CD4-positive, alpha-beta memory T cell (primary cell): ENCODE measurements at places on chromosomes 1 and 21.

GRCh38 chr1:54940042-54940441 lies 40.4 kb upstream of the TMEM61 start:
- no peak for DNase-seq

DNA sequence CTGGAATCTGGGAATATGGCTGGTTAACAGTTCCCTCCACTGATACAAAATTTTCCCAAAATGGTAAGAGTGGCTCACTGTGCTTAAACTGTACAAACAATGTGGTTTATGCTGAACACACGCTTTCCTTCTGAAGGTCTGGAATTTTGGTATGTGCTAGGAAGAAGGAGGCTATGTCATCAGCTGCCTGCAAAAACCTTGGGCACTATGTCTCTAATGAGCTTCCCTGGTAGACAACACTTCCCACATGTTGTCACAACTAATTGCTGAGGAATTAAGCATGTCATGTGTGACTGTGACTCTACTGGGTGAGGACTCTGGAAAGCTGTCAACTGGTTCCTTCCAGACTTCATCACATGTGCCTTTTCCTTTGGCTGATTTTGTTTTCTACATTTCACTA lies 29.2 kb downstream of the IPP start:
- DNase-seq: no peak

- no peak for DNase-seq
These were observed 75.5 kb downstream of the NAV1 start for GRCh38 chr1:201614262-201615015.

DNA sequence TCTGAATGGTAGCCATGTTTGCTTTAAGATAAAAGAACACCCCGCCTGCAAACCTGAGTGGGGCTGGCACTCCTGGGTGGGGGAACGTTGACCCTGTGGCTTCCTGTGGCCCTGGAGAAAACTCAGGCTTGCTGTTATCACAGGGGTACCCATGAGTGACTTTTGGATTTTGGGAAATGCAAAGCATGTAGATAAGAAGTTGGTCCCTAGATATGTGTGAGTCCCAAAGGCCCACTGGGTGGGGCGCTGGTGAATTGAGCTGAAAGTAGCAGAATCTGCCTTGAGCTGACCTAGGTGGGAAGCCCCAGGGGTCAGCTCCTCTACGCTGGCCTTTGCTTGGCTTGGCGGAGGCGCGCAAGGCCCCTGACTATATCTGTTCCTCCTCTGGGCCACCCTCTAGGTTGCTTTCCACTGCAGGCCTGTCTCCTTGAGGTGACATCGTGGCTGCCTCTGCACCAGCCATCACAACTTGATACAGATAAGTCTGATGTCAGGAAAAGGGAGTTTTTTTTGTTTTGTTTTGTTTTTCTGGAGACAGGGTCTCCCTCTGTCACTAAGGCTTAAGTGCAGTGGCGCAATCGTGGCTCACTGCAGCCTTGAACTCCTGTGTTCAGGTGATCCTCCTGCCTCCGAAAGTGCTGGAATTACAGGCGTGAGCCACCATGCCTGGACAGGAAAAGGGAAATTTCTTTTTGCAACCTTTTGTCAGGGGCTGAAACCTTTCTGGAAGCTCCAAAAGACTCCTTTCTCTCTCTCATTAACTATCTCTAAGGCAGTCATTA lies 72.2 kb downstream of the AGPAT3 start:
- no peak for DNase-seq

GRCh38 chr1:20735581-20736111 lies 3.1 kb upstream of the SH2D5 start:
- no peak for DNase-seq

DNA sequence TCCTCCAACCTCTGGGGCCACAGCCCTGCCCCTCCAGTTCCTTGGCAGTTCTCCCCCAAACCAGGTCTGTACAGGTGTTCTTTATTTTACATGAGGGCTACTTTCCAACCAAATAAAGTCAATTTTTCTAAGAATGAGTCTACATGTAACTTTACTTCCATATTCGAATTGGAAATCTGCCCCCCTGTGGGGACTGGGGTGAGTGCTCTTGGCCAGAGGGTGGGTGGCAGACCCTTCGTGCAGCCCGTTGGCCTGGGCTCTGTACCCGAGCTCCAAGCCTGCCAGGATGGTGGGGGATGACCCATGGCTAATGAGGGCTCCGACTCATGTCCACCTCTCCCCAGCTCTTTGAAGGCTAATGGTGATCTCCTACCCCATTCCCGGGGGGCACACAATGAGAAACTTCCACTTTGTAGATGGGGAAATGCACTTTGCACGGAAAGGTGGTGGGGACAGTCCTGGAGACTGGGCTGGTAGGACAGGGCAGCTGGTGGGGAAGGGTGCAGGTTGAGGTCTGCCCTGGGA lies 589 bp upstream of the CATSPER4 start:
- no peak for DNase-seq
